Spinal cord (tissue), 10 donors: ENCODE measurements at places on chromosomes 1 and 21.

GRCh38 chr1:38793299-38793698, 66.3 kb downstream of the RRAGC start:
- no peak for DNase-seq

GRCh38 chr1:95021805-95022643, 50.7 kb downstream of the ALG14 start:
- DNase-seq = no peak

DNA sequence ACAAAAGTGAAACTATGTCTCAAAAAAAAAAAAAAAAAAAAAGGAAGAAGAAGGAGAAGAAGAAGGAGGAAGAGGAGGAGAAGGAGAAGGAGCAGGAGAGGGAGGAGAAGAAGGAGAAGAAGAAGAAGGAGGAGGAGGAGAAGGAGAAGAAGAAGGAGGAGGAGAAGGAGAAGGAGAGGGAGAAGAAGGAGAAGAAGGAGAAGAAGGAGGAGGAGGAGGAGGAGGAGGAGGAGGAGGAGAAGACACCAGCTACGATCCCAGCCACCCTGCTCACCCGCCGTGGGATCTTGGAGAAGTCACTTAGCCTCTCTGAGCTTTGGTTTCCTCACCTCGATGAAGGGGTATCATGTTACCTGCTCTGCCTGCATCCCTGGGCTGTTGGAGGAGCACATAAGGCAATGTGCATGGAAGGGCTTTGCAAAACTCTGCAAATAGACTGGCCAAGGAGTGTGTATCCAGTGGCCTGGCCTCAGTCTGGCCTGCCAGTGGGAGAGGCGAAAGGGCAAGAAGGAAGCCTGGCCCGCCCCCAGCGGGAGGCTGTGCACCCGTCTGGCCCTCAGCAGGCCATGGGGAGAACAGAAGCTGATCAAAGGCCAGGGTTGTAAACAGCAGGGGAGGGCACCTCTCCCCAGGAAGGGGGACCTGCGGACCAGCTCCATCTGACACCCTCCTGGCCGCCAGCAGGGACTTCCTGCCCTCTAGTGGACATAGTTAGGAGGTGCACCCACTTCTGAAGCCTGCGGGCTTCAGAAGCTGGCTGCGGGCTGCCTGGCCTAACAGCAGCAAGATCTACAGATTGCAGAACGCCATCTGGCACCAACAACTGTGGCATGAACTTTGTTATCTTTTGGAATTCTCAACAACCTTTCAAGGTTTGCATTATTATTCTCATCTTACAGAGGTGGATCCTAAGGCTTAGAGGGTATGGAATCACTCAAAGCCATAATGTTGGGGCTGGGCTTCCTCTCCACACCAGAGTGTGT, 19.2 kb upstream of the CDK18 start:
- peak; percentile 92 for DNase-seq

DNA sequence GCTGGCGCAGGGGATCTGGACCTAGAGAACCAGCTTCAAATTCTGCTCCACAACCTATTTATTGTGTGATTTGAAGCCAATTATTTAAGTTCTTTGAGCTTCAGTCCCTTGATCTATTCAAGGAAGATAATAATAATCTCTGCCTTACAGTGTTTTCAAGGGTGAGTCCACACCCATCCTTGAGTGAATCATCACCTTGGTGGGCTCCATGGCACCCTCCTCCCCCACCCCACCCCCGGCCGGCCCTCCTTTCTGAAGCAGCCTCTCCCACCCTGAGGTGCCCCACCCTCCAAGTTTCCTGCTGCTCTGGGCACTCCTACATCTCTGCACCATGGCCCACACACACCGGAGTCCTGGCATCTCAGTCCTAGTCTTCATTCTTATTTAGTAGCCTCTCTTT, 38.3 kb downstream of the TCP10L start:
- DNase-seq = no peak

DNA sequence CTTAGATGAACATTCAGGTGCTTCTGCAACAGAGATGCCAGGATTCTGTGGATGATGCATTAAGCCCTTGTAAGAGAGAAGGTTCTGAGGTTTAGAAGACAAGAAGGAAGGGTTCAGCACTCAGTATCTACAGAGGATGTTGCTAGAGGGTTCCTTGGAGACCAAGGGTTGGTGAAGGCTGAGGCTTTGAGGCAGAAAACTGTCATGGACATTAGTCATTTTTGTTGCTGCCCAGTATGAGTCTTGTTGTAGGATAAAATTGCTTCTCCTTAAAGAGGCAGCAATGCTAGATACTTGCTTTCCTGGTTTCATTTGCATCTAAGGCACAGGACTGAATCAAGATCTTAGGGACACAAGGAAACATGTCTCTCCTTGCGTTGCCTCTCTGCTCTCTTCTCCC, 319.4 kb upstream of the NFIA start:
- no peak for DNase-seq

DNA sequence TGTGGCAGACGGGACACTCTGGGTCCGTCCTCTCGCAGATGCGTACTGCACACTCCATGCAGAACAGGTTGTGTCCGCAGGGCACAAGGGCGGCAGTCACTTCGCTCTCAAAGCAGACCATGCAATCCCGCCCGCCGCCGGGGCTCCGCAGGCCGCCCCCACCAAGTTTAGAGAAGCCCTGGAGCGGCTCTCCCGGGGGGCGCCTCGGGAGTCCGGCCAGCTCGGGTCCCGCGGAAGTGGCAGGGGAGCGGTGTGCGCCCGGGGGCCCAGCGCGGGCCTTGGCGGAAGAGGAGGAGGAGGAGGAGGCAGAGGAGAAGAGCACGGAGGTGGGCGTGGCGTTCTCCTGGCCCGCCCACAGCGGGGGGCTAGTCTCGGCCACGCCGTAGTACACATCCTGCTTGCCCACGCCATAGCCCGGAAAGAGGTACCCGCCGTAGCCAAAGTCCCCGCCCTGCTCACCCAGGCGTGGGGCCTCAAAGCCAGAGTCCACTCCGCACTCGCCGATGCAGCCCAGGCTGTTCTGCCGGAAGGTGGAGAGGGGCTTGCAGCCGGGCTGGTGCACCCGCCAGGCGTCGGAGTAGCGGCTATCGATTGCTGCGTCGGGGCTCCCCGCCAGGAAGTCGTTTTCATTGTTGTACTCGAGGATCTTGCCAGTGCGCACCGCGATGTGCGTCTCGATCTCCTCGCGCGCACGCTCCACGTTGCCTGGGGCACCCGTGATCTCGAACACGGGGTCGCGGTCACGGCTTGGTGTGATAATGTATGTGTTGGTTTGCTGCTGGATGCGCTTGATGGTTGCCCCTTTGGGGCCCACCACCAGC, 5.4 kb downstream of the MEX3A start:
- no peak for DNase-seq

- DNase-seq = no peak
Measured at GRCh38 chr1:64508629-64509028, 38.7 kb downstream of the CACHD1 start.

DNA sequence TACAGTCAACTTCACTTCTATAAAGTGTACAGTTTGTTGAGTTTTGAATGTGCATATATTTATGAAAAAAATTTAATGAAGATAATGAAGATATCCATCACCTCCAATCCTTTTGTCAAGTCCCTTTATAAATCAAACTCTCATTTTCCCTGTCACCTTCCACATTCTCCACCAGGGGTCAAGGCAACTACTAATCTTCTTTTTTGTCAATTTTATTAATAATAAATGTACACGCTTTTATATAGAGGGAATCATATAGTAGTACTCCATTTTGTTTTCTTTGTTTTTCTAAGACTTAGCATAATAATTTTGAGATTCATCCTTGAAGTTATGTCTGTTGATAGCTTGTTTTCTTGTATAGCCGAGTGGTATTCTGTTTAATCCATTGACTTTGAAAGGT, 1594.2 kb upstream of the PRMT6 start:
- no peak for DNase-seq

GRCh38 chr1:91684481-91685196, 184.0 kb downstream of the CDC7 start:
- no peak for DNase-seq

DNA sequence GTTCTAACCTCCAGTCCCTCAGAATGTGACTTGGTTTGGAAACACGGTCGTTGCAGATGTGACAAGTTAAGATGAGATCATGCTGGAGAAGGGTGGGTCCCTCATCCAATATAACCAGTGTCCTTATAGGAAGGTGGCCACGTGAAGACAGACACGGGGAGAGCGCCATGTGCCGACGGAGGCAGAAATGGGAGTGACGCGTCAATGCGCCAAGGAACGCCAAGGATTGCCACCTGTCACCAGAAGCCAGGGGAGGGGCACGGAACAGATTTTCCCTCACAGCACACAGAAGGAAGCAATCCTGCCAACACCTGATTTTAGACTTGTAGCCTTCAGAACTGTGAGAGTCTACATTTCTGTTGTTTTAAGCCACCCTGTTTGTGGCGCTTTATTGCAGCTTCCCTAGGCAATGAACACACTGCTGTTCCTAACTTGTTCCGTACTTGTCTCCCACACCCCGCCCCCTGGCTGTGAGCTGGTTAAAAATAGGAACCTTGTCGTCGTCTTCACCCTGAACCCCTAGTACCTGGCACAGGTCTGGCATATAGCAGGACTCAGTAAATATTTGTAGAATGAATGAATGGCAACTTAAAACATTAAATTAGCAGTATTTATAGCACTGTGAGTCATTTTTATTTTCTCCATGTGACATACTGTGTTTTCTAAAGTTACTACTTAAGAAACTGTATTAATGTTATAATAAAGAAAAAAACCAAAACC, 14.2 kb downstream of the RIMS3 start:
- no peak for DNase-seq

GRCh38 chr1:31669786-31670592, 25.3 kb upstream of the PEF1 start:
- peak; percentile 81 for DNase-seq

DNA sequence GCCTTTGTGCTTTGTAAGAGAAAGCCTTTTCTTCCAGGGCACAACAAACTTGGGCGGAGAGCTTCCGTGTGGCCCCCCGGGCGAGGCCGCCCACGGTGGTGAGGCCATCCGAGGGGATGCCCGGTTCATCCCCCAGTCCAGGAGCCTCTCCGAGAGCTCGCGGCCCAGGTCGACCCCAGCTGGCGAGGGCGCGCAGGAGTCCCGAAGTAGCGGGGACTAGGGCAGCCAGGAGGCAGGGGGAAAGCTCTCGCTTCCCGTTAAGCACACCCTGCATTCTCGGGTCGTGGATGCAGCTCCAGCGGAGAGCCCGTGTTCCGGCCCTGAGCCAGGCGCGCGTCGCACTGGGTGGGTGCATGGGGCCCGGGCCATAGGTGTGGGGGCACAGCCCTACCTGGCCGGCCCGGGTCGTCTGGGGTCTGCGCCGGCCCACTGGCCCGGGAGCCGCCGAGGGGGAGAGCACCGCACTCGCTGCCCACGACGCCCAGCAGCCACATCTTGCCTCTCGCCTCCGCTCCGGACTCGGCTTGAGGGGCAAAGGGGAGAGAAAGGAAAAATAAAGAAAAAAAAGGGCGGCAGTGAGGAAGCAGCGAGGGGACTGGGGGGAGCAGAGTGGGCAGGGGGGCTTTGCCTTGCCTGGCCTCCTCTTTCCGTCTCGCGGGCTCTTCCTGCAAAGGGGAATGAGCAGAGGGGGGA, 1.8 kb downstream of the RNF220 start:
- no peak for DNase-seq

DNA sequence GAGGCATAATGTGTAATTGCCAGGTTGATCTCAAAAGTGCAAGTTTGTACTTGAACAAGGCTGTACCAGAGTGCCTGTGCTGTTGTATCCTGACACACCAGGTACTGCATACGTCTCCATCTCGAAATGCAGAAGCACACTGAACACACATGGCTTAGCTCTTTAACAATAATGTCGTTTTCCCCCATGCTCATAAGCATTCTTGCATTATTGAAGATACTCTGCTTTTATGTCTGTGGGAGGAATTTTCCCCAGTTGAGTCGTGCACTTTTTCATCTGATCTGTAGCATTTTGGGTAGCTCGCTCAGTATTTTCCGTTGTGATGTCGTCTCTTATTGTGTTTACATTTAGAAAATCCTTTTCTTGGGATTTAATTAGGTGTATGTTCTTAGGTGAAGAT, 98.7 kb downstream of the PCBP3 start:
- DNase-seq = no peak

- DNase-seq = no peak
Measured at GRCh38 chr1:9321480-9321849, 28.8 kb downstream of the SPSB1 start.

DNA sequence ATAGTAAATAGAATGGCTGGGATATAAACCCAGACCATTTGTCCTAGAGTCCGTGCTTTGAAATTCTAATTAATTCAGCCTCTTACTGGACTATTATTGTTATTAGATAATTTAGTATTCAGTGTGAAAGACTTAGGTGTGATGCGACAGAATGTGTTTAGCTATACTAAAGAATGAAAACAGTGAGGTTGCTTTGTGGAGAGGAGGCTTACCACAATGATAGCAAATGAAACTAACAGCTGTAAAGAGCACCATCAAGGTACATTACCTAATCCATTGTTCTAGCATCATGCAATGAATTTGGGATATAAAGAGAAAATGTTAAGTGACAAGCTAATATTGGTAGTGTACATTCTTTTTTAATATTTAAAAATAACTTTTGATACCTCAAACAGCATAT, 911.1 kb downstream of the KCNT2 start:
- DNase-seq = no peak

DNA sequence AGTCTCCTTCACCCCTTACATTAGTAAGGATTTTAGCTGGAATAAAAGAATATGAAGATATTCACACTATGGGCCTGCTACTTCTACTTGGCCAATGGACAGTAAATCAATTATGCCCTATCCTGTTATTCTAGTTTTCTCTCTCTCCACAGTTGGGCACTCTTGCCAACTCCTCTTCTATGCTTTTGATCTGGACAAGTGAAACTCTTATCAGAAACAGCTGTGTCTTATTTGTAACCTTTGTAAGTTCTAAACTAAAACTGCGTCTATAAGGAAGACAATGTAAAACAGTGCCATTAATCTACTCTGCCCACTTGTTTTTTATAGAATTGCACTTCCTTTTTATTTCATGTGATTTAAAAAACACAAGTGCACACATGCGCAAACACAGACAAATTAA, 244.0 kb upstream of the DMRTA2 start:
- no peak for DNase-seq
